ENCODE measurements at places on chromosomes 5 and 9. TPM values are rescaled to one million over a fixed set of nuclear protein-coding genes. Genes with fewer than 3 reads are reported as not detected.

Gene SURF4
- total RNA-seq = 286 TPM

GRCh38 chr9:70441622-70442021 is 27.2 kb upstream of the KLF9 start:
- no peak for DNase-seq

- no peak for DNase-seq
Observed at GRCh38 chr5:128536254-128537220, 1.5 kb downstream of the FBN2 start.

Gene PCDHA8
- total RNA-seq = not detected

Gene PCDHB14
- 0.08 TPM for total RNA-seq

DNA sequence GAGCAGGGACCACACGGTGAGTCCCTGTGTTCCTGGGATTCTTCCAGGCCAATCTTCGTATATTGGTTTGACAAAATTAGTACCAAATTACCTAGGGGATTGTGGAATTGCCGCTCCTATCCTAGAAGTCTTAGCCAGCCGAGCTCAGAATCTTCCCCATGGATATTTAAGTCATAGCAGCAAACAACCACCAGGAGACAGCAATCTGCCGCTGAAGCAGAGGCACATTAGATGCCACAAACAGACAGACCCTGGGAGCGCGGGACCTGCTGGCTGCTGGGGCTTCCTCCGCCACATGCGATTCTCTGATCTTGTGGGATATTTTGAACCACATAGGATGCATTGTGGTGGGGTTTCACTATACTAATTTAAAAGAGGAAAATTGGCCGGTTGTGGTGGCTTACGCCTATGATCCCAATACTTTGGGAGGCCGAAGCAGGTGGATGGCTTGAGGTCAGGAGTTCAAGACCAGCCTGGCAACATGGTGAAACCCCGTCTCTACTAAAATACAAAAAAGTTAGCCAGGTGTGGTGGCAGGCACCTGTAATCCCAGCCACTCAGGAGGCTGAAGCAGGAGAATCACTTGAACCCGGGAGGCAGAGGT is 31.7 kb upstream of the ZBTB43 start:
- DNase-seq = peak; percentile 45

DNA sequence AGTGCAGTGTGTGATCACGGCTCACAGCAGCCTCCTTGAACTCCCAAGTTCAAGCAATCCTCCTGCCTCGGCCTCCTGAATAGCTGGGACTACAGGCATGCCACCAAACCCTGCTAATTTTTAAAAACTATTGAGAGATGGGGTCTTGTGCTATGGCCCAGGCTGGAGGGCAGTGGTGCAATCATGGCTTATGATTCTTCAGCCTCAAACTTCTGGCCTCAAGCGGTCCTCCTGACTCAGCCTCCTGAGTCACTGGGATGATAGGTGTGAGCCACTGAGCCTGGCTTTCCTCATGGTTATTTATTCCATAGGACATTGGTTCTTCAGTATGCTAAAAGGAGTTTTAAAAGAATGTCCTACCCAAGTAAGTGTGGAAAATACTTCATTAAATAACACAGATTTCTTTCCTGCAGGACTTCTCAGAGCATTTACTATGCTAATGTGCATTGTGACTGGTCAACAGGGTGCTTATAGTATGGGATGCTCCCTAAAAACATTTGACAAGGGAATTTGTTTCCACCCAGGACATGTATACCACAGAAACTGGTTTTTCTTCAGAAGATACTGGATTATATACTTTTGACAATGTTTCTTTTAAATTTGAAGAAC is 11.2 kb upstream of the NCS1 start:
- DNase-seq = no peak

GRCh38 chr5:112293587-112293986 is 125.5 kb downstream of the EPB41L4A start:
- no peak for DNase-seq

Gene TEX48
- not detected for total RNA-seq
